ENCODE measurements at places on chromosomes 12 and 14. TPM values are rescaled to one million over a fixed set of nuclear protein-coding genes. Genes with fewer than 3 reads are reported as not detected.
A peak's percentile ranks its signal among the peaks of the same experiment; 100 is the strongest.

GRCh38 chr12:54191550-54192022, 2.8 kb upstream of the SMUG1 start:
- DNase-seq: peak; percentile 77

The RGS6 gene
- 4.7 TPM for total RNA-seq

DNA sequence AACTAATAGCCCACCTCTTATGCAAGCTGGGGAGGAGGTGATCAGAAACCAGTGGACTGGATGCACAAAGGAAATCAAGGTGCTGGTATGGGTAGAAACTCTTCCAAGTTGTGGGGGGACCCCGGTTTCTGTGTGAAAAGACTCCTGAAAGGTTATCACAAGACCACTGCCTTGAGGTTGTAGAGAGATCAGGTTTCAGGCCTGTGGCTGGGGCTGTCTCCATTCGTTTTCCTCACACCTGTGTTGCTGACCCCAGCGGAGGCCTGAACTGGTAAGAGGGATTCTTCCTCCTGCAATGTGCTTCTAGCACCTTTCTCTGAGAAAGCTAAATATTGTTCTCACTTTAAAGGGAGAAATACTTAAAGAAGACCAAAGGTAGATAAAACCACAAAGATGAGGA, 9.3 kb upstream of the OR4K5 start:
- DNase-seq: no peak

DNA sequence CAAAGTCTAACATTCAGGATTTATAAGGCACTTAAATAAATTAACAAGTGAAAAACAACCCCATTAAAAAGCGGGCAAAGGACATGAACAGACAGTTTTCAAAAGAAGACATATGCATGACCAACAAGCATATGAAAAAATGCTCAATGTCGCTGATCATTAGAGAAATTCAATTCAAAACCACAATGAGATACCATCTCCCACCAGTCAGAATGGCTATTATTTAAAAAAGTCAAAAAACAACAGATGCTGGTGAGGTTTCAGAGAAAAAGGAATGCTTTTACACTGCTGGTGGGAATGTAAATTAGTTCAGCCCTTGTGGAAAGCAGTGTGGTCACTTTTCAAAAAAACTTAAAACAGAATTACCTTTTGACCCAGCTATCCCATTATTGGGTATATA, 60.7 kb upstream of the BDKRB2 start:
- DNase-seq: no peak

DNA sequence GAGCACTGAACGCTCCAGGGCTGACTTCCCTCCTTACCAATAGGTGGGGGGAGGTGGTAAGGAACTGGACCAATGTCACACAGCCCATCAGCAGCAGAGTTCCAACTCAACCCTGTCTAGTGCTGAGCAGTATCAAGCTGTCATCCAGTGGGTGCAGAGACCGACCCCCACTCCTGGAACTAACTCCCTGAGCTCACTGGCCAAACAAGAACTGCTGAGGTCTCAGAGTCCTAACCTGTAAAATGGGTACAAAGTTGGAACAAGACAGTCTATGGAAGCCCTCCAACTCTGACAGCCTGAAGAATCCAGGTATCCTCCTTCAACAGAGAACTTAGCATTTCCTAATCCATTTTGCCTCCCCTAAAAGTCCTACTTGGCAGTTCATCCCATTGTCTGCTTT, 91.1 kb upstream of the CLMN start:
- DNase-seq: no peak

GRCh38 chr12:29463198-29463597, 34.3 kb downstream of the OVCH1 start:
- no peak for DNase-seq

DNA sequence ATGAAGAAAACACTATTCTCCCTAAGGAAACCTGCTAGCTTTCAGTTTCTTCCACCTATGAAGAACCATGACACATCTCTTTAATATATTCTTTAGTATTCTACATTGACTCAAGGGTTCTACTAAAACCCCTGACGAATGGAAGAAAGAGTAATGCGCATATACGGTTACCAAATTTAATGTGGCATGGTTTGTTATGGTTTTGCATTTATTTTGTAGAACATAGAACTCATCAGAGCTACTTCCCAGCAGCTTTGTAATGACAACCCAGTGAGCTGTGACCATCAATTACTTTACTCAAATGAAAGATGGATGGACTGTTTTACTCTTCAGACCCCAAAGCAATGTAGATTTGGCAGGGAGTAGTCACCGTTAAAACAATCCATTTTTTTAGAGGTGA, 19.2 kb downstream of the PTHLH start:
- no peak for DNase-seq

DNA sequence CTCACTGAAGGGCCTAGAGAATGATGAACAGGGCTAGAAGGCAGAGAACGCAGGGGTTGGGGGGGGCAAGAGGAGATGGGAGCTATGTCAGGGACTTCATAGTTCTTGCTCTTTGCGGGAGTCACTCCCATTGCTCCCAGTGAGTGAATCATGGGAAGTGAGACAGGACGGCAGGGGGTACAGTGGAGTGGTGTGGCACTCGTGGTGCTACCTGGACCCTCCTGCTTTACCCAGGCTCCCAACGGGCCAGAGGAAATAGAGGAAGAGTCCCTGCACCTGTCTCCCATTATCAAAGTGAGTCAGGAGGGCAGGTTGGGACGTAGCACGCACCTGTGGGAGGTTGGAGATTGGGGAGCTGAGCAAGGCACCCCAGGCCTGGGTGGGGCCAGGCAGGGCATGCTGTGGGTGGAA, 1.3 kb upstream of the KRT8 start:
- DNase-seq: no peak

The ACAD10 gene
- total RNA-seq: 25.3 TPM

DNA sequence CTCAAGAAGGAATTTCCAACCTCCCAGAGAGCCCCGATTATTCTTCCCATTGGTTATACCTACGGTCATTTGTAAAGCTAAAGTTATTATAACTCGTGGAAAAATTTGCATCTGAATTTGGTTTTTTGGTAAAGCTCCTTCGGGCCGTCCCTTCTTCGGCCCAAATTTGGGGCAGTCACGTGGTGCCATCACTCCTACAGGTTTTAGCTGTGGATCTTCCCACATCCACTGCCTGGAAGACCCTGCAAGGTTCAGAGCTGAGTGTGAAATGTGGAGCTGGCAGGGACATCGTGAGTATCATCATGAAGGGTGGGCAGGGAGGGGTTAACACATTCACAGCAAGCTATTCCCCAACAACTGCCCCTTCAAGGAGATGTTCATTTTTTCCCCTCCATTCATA, 105.7 kb downstream of the NT5DC3 start:
- no peak for DNase-seq

- DNase-seq: no peak
Measured at GRCh38 chr14:81471062-81471461, 62.6 kb downstream of the SEL1L start.

- DNase-seq: peak; percentile 6
Measured at GRCh38 chr12:45388545-45388944, 172.7 kb downstream of the ANO6 start.

The AMDHD1 gene
- 3.0 TPM for total RNA-seq
